Thoracic aorta (tissue), 2 donors: ENCODE measurements at places on chromosomes 16 and 17. TPM values are rescaled to one million over a fixed set of nuclear protein-coding genes. Genes with fewer than 3 reads are reported as not detected.

DNA sequence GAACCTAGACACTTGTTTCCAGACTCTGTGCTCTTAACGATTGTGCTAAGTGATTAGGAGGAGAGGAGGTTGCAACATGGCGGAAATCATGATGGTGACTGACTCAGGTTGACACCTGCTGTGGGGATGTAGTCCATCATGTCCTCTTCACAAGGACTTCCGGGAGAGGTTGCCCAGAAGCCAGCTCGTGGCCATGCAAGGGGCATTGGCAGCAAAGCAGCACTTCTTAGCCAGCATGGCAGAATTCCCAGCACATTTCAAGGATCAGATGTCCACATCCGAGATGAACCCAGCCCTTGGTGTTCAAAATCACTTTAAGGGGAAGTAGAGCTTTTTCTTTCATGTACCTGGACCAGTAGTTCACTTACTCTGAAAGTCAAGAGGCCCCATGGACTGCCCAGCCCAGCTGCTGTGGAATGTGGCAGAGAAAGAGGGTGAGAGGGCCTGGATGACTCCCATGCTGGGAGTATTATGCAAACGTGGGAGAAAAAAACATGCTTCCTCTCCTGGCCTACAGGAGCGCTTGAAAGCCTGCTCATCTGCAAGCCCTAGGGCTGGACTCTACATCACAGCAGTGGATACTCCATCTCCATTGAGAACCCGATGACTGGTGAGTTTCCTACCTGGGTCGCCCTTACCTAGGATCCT is 65.5 kb downstream of the IRX6 start:
- no peak for DNase-seq

Gene NOL3
- total RNA-seq = 43.5 TPM

- no peak for DNase-seq
Observed at GRCh38 chr16:30079480-30079879, 3.7 kb downstream of the PPP4C start.

GRCh38 chr17:19946921-19947320 is 30.7 kb downstream of the AKAP10 start:
- no peak for DNase-seq

- no peak for DNase-seq
Observed at GRCh38 chr16:66918803-66919568, at the start of gene CDH16. CDH16 (minus strand) TSS chr16:66918885; CDS start chr16:66918065, 820 bp downstream.

GRCh38 chr17:72687886-72688285 is 404.6 kb downstream of the SLC39A11 start:
- DNase-seq = no peak

DNA sequence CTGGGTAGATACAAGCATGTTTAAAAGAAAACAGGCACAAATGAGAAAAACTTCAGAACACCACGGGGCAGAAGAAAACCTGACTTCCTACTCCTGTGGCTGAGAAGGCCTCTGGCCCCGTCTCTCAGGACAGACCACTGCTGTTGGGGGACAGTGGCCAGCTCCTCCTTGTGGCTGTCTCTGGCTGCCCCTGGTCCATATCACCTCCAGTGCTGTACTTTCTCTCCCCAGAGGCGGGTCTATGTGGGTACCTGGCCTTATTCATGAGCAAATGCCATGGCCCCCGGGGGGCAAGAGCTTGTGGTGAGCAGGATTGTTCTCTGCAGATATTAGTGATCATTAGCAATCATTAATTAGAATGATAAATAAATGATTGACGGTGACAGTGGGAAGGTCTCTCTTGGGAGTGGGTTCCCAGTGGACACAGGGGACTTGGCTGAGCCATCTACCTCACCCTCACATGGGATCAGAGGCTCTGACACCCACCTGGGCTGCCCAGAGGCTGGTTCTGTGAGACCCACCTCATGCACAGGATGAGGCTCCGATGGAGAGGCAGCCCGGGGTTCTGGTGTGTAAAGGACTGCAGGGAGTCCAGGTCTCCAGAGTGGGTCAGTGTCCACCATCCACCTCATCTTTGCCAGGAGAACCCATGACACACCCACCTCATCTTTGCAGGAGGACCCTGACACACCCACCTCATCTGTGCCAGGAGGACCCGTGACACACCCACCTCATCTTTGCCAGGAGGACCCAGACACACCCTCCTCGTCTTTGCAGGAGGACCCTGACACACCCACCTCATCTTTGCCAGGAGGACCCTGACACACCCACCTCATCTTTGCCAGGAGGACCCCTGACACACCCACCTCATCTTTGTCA is 30.6 kb upstream of the CBFA2T3 start:
- no peak for DNase-seq

GRCh38 chr16:78984887-78985464 is 615.6 kb downstream of the MAF start:
- no peak for DNase-seq
